ENCODE measurements at places on chromosomes 7 and 10.

DNA sequence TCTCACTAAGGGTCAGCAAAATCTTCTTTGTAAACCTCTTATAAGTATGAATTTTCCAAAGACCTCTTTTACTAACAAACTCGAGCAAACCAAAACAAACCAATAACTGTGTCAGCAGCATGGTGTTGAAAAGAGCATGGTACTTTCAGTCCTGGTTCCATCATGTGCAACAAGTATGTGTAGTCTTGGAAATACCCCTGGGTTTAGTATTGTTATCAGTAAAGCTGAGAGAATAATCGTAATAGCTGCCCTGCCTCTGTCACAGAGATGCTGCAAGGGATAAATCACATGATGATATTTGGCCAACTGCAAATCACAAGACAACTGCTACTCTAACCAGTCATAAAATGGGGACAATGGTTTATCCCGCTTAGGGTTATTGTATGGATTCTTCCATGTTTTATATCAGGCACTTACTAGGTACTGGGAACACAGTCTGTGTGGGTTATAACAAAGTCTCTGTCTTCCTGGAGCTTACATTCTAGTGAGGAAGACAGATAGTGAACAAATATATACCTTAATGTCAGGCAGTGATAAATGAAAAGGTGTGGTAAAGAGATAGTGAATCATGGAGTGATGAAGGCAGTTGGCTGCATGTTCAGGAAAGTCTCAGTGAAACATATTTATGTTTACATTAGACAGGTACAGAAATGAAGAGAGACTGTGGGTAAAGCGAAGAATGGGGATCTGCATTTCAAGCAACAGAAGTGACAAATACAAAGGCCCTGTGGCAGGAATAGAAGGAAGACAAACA is 60.5 kb upstream of the C10orf90 start:
- no peak for DNase-seq

- DNase-seq = peak; percentile 79
These were observed 31.7 kb downstream of the PAPOLB start for GRCh38 chr7:4830176-4830575.

DNA sequence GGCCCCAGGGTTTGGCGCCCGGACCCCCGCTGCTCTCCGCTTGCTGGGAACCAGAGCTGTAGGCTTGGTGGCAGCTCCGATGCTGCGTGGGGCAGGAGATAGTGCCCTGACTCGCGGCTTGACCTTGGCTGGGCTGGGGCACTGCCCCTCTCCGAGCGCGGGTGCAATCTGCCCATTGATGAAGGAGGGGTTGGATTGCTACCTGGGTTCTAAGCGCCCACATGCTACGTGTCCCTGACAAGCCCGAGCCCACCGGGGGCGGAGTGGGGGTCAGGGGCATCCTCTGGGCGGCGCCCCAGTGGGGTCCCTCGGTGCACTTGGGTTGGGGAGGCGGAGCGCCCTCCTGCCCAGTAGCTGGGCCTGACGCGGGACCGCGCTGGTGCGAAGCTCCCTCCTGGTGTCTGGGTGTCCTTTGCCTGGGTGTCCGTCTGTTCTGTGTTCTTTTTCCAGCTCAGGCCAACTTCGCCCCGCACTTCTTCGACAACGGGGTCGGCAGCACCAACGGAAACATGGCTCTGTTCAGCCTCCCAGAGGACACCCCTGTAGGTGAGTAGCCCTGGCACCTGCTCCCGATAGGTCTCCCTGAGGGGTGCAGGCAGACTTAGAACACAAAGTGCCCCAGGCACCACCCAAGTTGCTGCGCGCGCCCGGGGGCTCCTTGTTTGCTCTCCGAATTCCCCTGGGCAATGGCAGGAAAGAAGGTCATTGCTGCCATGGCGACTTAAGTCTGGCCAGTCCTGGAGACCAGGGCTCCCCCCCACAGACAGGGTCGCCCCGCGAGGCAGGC is 900 bp downstream of the CDHR1 start:
- no peak for DNase-seq

DNA sequence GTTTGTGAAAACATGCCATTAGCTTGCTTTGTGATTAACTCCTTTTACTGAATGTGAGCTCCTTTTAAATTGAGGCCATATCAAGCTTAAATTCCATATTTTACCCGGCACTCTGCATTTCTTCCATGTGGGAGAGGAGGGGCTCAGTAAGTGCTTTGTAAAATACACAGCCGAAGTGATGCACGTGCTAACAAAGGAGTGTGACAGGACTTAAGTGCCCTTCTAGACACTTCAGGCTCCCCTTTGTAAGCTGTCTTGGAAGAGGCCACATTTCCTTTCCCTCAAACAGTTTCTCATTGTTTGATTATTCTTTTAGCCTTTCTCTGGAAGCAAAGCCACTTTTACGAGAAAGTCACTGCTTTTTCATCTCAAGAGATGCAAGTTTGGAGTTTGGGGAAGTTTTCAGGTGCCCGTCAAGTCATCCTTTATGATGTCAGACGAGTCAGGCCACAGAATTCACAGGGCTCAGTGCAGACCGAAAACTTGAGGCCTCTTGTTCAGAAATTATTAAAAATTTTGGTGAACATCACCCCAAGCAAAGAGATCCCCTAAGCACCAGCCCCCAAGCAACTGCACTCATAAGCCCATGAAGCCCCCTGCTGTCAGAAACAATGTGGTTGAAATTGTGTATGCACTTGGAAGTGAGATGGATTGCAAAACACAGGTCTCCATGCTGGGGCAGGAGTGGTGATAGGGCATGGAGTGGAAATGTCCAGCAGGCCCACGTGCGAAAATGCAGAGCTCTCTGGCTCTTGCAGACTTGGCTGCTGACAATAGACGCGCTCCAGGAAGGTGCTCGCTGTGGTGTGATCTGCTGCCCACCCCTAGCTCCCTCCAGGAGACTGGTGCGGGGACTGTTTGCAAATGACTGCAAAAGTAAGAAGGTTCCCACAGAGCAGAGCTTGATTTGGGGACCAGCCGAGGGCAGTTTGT is 11.5 kb downstream of the IKZF1 start:
- DNase-seq = no peak

DNA sequence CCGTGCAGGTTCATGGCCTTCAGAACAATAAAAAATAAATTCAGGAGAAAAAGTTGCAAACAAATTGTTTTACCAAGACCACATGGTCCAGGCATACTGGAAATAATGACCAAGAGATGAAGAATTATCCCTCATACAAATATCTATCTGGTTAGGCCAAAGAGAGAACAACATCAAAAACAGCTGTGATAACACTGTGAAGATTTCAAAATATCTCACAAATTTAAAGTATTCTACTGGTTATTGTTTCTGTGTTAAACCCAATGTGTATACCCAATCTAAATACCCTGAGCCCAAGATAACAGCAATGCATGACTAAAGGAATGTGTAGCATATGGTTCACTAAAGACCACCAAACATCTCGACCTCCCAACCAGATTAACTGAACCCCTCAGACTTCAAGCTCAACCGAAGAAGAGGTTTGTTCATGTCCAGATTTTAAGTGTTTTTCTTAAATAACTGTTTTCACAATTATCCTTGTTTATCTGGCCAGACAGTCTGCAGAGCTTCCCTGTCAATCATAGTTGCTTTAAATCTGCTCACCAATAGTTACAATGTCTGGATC is 10.9 kb downstream of the OR9A2 start:
- no peak for DNase-seq

GRCh38 chr10:75858339-75858738 is 426.9 kb downstream of the LRMDA start:
- no peak for DNase-seq

DNA sequence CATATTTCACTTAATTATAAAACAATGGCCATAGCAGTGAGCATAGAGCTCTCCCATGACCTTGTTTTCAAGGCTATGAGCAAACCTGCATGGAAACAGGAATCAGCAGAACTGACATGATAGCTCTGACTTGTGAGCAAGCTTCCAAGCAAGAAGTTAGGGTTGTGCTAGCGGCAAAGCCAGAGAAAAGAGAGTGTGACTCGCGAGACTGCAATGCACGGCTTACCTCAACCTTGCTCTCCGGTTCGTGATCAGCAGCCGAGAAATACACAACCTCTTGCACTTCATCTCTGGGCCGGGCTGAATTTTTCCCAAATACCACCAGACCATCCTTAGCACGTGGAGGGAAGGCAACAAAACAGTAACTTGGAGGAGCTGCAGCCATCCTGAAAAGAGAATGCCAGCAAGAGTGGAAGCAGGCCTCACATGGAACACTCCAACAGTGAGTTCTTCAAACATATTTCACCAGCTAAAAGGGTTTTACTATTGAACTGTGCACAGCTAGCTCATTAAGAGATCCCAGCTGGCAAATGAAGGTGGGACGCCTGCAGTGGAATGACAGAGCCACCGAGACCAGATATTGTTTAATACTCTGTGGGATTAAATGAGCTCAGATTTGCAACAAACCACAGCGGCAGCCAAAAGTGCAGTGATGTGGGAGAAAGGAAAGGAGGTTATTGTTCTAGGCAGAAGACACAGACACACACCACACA is 20.8 kb downstream of the SCRN1 start:
- DNase-seq = no peak

DNA sequence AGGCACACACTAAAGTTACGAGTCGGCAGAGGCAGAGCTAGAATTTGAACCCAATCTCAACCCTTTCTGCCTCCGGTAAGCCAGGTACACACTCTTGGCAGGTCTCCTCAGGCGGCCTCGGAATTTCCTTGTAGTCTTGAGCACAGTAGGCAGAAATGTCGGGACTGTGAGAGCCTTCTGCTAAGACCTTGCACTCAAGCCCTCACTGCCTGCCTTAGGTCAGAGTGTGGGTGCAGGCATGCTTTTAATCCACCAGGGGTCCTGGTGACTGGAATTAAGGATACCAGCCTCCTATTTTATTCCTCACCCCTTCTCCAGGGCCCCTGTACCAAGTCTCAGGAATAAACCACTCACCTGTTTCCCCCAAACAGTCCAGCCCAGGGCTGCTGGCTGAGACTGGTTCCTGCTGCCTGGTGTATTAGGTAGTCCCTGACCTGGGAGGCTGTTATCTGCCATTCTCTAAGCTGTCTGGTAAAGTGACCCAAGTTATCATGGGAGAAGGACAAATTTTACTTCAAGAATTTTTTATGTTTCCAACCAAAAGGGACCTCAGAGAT is 855 bp downstream of the ATP6V1F start:
- DNase-seq = no peak

DNA sequence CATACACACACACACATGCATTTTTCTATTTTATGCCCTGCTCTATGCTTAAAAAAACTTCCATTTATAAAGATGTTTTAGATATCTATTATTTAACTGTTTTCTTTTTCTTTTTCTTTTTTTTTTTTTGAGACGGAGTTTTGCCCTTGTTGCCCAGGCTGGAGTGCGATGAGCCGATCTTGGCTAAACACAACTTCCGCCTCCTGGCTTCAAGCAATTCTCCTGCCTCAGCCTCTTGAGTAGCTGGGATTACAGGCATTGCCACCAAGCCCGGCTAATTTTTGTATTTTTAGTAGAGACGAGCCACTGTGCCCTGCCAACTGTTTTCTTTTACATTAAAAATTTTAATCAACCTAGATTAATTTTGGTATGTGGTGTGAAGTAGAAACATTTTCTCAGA is 45.6 kb upstream of the PURB start:
- DNase-seq = no peak

GRCh38 chr7:45161138-45161537 is 3.5 kb downstream of the RAMP3 start:
- no peak for DNase-seq
